ENCODE measurements at places on chromosomes 4 and X.

DNA sequence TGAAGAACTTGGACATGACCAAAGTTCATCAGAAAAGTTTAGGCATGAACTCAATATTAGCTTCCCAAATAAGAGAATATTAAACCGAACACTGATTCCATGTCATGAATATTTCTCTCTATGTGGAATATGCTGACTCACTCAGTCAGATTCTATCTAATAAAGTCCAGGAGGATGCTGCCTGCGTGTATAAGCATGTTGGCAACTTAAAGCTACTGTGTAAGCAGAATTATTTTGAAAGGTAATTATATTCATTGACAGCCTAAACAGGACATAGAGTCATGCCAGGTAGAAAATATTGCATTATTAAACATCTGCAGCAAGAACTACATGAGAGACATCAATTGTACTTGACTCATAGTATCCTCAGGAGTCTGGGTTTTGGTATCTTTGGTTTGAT, 367.9 kb upstream of the SPOCK3 start:
- DNase-seq, result no peak

GRCh38 chr4:115370490-115370889, 257.1 kb upstream of the NDST4 start:
- DNase-seq, result no peak

DNA sequence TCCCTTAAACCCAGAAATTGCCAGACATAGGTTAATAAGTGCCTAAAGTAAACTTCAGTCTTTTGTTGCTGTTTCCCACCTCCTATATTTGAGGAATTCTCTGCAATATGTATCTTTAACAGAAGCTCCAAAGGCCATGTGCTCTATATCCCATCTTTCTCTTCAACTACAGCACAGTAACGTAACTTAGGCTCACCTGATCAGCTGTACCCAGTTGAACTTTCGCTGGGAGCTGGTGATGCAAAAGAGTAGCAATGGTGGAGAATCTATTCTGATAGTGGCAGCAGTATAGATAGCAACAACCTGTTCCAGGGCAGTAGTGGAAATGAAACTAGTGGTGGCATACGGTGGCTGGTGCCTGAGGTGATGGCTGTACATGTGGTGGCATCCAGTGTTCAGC, 33.2 kb upstream of the YTHDC1 start:
- no peak for DNase-seq

- peak; percentile 87 for DNase-seq
These were observed at the start of gene EIF2S3 for GRCh38 chrX:24054182-24055042. Gene EIF2S3, plus strand, starts transcription at chrX:24054956. Its CDS starts 13 bp downstream, at chrX:24054969.

DNA sequence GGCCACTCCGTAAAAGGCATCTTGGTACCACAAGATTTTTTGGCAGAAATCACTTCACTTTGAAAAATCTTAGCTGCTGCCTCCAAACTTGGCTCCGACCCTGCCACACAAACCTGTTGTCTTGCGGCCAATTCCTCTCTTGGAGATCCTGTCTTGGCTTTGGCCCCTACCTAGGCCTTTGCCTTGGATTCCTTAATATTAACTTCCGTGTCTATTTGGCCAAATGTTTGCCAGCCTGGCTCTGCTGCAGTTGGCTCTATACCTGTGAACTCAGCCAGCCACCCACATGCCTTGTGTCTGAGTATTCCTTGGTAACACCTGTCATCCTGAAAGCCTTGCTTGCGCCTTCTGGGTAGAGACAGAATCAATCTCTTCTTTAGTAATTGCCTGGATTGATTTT, 12.5 kb downstream of the GRXCR1 start:
- DNase-seq, result no peak

GRCh38 chr4:115076691-115077090, 36.7 kb downstream of the NDST4 start:
- DNase-seq, result no peak

Data from T-cell (primary cell).